ENCODE measurements at places on chromosomes 12 and 14.

- no peak for DNase-seq
Observed at GRCh38 chr12:99444859-99445316, 202.7 kb upstream of the GARIN6 start.

- no peak for DNase-seq
Observed at GRCh38 chr12:65728848-65729793, 95.2 kb upstream of the HMGA2 start.

DNA sequence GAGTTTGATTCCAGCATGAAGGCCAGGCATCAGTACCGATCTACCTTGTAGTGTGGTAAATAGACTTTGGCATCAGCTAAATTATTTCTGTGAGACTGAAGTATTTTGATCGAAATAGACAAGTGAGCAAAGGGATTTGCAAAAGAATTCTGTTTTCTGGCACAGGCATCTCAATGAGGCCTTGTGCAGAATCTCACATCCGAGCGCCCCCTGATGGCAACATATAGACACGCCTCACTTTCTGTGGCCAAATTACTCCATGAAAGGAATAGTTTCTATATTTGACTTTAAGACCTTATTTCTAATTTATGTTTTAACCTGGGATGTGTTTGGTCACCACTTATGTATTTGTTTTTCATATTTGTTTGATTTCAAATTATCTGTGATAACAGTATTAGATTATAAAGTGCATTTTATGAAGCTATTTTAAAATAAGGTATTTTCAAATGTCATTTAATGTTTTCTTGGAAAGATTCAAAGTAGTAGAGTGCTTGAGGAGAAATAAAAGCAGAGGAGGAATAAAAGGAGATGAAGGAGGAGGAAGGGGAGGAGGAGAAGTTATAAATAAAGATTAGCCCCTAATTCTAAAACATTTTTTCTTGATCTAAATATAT, 731.9 kb downstream of the NRXN3 start:
- no peak for DNase-seq

DNA sequence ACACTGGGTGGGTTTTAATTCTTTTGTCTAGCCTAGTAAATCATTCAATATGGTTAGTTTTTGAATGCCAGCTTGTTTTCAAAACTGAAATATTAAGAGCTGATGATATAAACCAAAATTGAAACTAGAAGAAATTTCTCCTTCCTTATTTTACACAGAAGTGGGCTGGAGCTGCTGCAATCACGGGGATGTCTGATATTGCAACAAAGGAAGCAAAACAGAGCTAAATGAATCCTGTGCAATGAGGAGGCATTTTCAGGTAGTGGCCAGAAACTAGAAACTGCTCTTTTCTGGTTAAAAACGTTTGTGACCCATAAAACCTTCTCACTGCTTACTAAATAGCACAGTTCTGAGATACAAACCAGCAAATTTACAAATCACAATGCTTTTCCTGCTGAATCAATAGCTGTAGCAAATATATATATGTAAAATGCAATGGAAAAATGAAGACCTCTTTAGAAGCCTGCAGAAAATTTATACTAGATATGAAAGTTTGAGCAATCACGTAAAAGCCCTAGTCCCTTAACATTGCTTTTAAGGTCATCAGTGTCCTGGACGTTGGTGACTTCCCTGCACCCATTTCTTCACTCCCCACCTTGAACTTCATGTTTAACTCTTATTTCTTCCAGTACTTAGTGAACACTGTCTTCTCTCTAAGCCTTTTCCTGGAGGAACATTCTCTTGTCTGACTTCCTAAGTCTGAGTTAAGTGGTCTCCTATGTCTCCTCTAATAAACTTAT, 15.9 kb upstream of the LRRK2 start:
- DNase-seq: no peak

DNA sequence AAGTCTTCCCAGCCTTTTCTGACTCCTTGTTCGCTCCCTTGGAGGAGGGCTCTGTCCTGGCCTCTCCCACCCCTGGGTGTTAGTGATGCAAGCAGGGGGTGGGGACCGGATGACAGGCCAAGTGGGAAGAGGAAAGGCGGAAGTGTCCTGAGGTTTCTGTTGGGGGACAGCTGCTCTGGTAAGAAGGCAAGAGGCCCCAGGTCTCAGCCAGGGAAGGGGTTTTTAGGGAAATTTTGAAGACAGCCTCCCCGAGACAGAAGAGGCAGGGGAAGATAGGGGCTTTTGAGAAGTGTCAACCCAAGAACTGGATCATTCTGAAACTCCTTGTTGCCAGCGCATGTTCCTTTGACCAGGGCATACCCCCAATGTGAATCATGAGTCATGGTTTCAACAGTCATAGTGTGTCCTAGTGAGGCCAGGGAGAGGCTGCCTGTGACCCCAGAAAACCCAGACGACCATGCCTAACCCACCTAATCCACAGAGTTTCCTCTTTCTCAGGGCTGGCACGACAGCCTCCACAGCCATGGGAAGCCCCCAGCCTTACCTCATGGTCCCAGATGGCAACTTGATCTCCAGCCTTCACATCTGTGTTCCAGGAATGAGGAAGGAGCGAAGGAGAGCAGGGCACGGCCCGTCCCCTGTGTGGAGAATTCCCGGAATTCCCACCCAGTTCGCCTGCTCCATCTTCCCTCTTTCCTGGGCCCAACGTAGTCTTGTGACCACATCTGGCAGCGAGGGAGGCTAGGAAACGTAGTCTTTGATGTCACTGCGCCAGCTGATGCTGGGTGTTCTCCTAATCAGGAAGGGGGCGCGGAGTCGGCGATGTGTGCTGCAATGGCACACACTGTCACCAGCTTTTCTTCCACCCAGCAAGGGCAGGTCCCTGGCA, 4.9 kb upstream of the GPR132 start:
- DNase-seq: no peak

DNA sequence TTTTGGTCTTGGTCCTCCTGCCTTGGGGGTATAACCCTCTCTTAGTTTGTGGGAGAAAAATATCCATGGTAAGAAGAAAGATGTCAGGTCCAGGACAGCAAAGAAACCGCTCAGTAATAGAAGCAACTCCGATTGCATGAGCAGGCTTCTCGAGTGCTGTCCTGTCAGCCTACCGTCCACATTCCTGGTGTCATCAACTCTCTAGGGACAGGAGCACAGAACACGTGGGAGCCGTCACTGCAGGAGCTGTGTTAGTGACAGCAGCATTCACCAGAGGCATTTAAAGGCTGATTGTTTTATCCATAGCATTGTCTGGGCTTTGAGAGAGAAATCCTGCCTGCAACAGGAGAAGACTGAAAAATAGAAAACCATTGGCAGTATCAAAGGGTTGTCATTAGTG, 244.2 kb downstream of the CACNA1C start:
- DNase-seq: no peak

DNA sequence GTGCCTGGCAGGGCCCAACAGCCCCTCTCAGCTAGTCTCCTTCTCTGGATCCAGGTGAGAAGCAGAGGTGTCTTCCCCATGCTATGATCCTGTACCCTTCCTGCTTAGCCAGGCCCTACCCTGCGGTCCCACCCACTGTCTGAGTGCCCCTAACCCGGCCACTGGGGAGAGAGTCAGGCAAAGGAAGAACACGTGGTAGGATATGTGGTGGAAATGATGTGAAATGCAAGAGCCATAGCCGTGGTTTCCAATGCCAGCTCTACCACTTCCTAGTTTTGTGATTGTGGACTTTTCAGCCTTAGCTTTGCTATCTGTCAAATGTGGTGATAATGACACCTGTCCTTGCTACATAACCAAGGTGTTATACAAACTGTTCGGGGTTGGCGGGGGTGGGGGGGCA, 15.8 kb downstream of the KRT2 start:
- DNase-seq: peak; percentile 42

GRCh38 chr14:83208341-83208740, 1674.7 kb upstream of the SEL1L start:
- DNase-seq: no peak

DNA sequence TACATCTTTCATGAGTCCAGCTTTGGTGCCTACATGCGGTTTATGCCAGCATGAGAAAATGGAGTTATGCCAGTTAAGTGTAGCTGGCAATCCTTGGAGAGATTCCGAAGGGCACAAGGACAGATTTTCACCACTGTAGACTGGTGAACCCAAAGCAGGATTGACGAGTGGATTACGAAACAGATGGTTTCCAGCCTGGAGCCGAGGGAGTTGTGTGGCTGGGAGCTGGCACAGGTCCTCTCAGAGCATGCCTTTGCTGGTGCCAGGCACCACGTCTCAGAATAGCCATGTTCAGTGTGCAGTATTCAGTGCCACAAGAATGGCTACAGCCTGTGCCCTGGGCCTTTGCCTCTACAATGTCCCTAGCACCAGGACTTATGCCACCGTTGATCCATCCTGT, 13.2 kb downstream of the KCNH3 start:
- DNase-seq: no peak

DNA sequence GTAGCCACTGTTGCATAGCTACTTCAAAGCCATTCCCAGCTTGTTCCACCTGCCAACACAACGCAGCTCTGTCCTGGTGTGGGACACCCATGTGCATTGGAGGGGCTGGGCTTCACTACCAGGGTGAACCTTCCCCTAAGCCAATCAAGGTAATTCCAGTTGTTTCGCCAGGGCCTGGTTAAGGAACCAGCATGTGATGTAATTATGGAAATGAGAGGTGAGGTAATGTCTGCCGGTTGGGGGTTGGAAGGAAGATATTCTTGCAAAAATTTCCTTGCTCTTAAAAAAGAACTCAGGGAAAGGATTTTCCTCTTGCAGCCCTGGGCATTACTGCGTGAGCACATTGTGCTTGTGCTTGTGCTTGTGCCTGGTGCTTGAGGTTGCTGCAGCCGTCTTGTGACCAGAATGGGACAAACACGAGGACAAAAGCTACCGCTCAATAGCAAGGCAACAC, 14.9 kb downstream of the TUBA1C start:
- no peak for DNase-seq

GRCh38 chr12:52268212-52268611, 6.2 kb upstream of the KRT86 start:
- DNase-seq: no peak

- no peak for DNase-seq
Observed at GRCh38 chr14:92696366-92696765, 52.1 kb downstream of the LGMN start.

- DNase-seq: no peak
Observed at GRCh38 chr12:119797090-119797489, 80.0 kb downstream of the CIT start.

DNA sequence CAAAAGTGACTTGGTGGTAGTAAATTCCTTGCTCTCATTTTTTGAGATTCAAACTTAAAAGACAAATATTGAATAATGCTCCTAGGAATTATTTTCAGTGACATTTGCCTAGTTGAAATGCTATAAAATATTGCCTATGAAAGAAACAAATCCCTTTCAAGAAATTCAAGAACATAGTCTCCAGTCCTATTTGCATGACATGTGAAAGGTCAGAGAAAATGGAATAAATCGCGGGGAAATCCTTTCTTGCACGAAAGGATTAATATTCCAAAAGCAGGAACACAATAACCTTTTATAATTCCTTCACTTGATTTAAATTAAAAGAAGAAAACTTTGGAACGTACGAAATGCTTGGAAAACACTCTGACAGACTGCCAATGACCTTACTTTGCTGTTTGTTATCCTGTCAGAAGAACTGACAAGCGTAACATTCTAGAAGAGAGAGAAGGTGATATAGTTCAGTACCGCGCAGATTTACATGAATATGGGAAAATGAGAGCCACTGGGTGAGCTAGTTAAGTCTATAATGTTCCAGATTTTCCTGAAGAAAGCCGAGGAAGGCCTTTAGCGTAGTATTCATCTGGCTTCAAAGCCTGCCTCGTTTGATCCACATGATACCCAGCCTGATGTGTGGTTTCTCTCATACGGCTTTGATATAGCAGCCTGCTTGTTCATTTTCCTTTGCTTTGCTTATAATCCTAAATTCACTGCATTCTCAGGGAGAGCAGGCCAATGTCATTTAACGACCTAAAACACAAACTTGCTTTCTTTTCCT, 103.0 kb downstream of the PRIMA1 start:
- DNase-seq: no peak

- DNase-seq: peak; percentile 20
Observed at GRCh38 chr12:93785249-93786010, 108.3 kb downstream of the CRADD start.

DNA sequence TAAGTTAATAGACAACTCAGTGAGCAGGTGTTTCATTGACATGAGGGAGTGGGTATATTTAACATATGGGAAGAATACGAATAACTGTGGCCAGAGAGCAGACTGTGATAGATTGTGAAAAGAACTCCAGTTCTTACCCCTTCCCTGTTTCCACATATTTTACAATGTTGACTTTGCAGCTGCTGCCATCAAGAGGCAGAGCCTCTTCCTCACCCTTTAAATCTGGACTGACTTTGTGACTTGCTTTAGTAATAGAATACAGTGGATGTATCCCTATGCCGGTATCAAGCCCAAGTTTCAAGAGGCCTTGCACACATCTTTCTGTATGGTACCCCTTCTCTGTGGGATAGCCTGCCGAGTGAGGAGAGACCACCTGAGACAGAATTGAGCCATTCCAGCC, 356.7 kb downstream of the ETNK1 start:
- no peak for DNase-seq

DNA sequence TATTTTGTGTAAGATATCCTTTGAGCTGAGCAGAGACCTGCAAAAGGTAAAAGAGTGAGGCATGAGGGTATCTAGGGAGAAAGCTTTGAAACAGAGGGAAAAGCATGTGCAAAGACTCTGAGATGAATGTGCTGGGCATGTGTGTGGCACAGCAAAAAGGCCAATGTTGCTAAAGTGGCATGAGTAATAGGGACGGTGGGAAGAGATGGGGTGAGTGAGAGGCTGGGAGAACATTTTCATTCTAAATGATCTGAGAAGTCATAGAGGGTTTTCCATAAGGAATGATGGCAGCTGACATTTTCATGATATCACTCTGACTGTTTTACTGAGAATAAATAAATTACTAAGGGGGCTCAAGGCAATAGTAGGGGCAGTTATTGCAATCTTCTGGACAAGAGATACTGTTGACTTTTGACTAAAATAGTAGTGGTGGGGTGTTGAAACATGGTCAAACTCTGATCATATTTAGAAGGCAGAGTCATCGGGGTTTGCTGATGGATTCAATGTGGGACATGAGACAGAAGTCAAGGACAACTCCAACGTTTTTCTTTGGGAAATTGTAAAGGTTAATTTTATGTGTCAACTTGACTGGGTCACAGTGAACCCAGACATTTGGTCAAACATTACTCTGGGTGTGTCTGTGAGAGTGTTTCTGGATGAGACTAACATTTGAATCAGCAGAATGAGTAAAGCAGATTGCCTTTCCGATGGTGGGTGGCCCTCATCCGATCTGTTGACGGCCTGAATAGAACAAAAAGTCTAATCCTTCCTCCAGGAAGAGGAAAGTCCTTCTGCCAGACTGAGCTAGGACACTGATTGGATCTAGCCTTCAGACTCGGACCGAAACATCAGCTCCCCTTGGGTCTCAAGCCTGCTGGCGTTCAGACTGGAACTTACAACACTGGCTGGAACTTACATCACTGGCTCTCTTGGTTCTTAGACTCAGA, 193.9 kb upstream of the PLXNC1 start:
- no peak for DNase-seq

- no peak for DNase-seq
Observed at GRCh38 chr14:103133210-103134140, 10.2 kb downstream of the TNFAIP2 start.

DNA sequence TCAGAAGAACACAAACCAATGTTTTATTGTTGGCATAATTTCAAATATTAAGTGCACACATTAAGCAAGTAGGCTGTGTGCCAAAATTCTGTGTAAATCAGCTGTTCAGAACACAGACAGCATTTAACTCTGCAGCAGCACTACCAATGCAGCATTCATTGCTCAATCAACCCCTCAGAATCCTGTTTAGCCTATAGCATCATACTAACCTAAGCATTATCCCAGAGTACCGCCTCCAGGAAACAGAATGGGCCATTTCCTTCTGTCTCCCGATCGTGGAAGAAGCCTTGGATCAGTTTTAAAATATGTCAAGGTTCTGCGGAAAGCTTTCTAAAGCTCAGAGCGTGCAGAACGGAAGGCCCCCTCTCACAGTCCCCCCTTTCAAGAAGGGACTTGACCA, 3.3 kb downstream of the IL26 start:
- DNase-seq: no peak

All from T-helper 2 cell (primary cell).